ENCODE measurements at places on chromosomes 13 and 19. TPM values are rescaled to one million over a fixed set of nuclear protein-coding genes. Genes with fewer than 3 reads are reported as not detected.

GRCh38 chr13:44084146-44084545 is 204.4 kb downstream of the LACC1 start:
- no peak overlapping the region for H3K27ac ChIP-seq
- no peaks in the 10 kb centered on the region for H3K36me3 ChIP-seq
- no peak for DNase-seq
- peaks cover 4% of the 10 kb centered on the region for H3K27me3 ChIP-seq
- no peaks in the 10 kb centered on the region for H3K4me1 ChIP-seq

GRCh38 chr13:105952233-105952972 is 583.1 kb downstream of the EFNB2 start:
- no peaks in the 10 kb centered on the region for H3K36me3 ChIP-seq
- no peak overlapping the region for H3K27ac ChIP-seq
- no peak overlapping the region for H3K4me3 ChIP-seq
- H3K4me1 ChIP-seq, result no peaks in the 10 kb centered on the region
- DNase-seq, result no peak
- H3K27me3 ChIP-seq, result no peaks in the 10 kb centered on the region

GRCh38 chr13:95921485-95921884 is 131.7 kb downstream of the UGGT2 start:
- H3K4me1 ChIP-seq, result no peaks in the 10 kb centered on the region
- DNase-seq, result no peak
- H3K4me3 ChIP-seq, result no peak overlapping the region
- H3K36me3 ChIP-seq, result no peaks in the 10 kb centered on the region

- DNase-seq, result peak; percentile 86
- peaks cover 2% of the 10 kb centered on the region for H3K36me3 ChIP-seq
- H3K27ac ChIP-seq, result peak overlapping the region; percentile 94
- peaks cover 60% of the 10 kb centered on the region for H3K4me1 ChIP-seq
Measured at GRCh38 chr13:40982772-40983171, 36.3 kb downstream of the ELF1 start.

DNA sequence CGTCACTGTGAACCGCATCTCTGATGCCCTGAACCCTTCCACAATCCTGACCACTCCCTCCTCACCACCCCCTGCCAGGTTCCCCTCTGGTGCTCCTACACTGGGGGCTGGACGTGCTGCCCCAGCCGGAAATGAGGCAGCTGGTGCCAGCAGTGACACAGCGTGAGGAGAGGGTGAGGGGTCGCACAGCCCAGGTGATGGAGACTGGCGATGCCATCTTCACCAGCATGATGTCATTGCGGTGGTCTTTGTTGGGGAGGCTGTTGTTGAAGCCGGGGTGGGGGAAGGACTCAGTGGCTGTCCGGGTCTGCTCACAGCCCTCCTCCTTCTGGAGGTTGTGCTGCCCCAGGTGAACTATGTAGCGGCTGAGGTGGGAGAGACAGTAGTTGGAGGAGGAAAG is 2.5 kb downstream of the KLK11 start:
- H3K4me1 ChIP-seq, result no peaks in the 10 kb centered on the region
- no peak for DNase-seq
- H3K27ac ChIP-seq, result no peak overlapping the region
- no peak overlapping the region for H3K4me3 ChIP-seq
- no peaks in the 10 kb centered on the region for H3K27me3 ChIP-seq

DNA sequence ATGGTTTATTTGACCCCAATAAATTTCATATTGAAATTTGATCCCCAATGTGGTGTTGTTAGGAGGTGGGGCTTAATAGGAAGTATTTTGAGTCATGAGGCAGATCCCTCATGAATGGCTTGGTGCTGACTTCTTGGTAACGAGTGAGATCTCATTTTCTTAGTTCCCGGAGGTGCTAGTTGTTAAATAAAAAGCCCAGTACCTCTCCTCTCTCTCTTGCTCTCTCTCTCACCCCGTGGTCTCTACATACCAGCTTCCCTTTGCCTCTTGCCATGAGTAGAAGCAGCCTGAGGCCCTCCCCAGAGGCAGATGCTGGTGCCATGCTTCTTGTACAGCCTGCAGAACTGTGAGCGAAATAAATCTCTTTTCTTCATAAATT is 39.4 kb upstream of the KATNAL1 start:
- peak overlapping the region; percentile 66 for H3K4me3 ChIP-seq
- peaks cover 14% of the 10 kb centered on the region for H3K36me3 ChIP-seq
- H3K4me1 ChIP-seq, result peaks cover 34% of the 10 kb centered on the region

DNA sequence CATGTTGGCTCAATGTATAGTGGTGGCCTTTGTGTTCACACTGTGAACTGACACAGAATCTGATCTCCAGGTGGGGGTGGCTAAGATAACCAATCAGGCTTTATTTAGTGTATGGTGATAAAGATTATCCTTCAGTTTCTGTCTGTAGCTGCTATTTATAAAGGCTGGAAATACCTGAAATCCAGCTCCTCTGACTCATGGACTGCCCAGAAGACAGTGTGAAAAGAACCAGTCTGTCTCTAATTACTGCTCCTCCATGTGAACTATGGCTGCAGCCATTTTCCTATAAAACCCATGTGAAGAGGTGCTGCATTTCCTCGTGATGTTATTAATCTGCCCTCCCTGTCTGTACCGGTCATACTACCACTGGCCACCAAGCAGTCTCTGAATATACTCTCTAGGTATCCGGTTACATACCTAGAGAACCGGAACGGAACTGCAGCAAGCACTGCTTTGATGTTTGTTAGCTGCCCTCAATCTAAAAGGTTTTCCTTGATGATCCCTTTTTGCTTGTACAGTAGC is 238.0 kb downstream of the LHFPL6 start:
- H3K27ac ChIP-seq, result no peak overlapping the region
- peaks cover 3% of the 10 kb centered on the region for H3K27me3 ChIP-seq
- no peaks in the 10 kb centered on the region for H3K4me1 ChIP-seq
- no peak for DNase-seq
- no peak overlapping the region for H3K4me3 ChIP-seq

DNA sequence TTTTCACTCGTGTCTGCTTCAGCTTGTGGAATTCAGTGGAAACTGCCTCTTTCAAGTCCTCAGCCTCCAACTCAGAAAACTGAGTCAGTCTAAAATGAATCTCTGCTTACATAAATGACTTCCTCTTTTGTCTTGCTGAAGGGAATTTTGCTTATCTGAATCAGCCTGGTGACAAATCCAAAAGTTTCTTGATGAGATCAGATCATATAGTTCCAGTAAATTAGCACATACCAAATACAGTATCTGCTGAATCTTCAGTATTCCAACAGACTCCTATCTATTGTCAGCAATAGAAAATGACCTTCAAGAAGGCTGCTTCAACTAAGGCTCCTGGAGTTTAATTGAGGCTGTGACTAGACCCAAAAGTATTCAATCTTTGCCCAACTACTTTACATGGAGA is 290.0 kb downstream of the MZT1 start:
- no peaks in the 10 kb centered on the region for H3K4me1 ChIP-seq
- no peak for DNase-seq
- H3K27me3 ChIP-seq, result no peaks in the 10 kb centered on the region
- H3K27ac ChIP-seq, result no peak overlapping the region
- H3K36me3 ChIP-seq, result no peaks in the 10 kb centered on the region
- H3K4me3 ChIP-seq, result no peak overlapping the region

DNA sequence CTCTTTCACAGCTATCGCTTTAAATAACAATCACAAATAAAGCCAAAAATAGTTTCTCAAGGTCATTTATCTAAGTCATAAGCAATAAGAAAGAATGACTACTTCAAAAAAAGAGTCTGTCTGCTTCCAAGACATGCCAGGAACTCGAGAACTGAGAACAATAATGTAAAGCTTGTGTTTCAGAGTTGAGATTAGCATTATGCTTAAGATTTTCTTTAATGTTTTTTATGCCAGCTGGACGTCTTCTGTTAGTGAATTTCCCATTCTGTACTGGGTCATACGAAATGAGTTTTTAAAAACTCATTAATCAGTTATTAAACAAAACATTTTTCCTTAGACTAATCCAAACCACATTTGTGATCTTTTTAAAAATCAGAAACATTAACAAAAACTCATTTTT is 3.2 kb upstream of the SPRYD7 start:
- no peak overlapping the region for H3K4me3 ChIP-seq
- no peaks in the 10 kb centered on the region for H3K27me3 ChIP-seq

Gene RDH8
- not detected for polyA plus RNA-seq

Gene FXYD3
- not detected for polyA plus RNA-seq

Gene MAMSTR
- 0.17 TPM for polyA plus RNA-seq

GRCh38 chr13:47598340-47598911 is 402.6 kb downstream of the SUCLA2 start:
- DNase-seq, result no peak
- no peaks in the 10 kb centered on the region for H3K4me1 ChIP-seq
- no peak overlapping the region for H3K4me3 ChIP-seq

GRCh38 chr13:49812812-49813211 is 20.3 kb upstream of the KPNA3 start:
- H3K4me1 ChIP-seq, result no peaks in the 10 kb centered on the region
- no peak overlapping the region for H3K4me3 ChIP-seq
- H3K36me3 ChIP-seq, result no peaks in the 10 kb centered on the region
- H3K27ac ChIP-seq, result no peak overlapping the region
- peaks cover 17% of the 10 kb centered on the region for H3K27me3 ChIP-seq

GRCh38 chr13:52896827-52897659 is 48.6 kb upstream of the PCDH8 start:
- no peaks in the 10 kb centered on the region for H3K36me3 ChIP-seq
- H3K27me3 ChIP-seq, result no peaks in the 10 kb centered on the region
- no peaks in the 10 kb centered on the region for H3K4me1 ChIP-seq
- DNase-seq, result no peak
- H3K4me3 ChIP-seq, result no peak overlapping the region

Gene IFNL1
- polyA plus RNA-seq, result not detected

Gene MISP3
- 0.22 TPM for polyA plus RNA-seq

GRCh38 chr13:105918842-105919741 is 616.4 kb downstream of the EFNB2 start:
- H3K4me1 ChIP-seq, result no peaks in the 10 kb centered on the region
- no peak for DNase-seq
- H3K27ac ChIP-seq, result no peak overlapping the region
- no peaks in the 10 kb centered on the region for H3K36me3 ChIP-seq

DNA sequence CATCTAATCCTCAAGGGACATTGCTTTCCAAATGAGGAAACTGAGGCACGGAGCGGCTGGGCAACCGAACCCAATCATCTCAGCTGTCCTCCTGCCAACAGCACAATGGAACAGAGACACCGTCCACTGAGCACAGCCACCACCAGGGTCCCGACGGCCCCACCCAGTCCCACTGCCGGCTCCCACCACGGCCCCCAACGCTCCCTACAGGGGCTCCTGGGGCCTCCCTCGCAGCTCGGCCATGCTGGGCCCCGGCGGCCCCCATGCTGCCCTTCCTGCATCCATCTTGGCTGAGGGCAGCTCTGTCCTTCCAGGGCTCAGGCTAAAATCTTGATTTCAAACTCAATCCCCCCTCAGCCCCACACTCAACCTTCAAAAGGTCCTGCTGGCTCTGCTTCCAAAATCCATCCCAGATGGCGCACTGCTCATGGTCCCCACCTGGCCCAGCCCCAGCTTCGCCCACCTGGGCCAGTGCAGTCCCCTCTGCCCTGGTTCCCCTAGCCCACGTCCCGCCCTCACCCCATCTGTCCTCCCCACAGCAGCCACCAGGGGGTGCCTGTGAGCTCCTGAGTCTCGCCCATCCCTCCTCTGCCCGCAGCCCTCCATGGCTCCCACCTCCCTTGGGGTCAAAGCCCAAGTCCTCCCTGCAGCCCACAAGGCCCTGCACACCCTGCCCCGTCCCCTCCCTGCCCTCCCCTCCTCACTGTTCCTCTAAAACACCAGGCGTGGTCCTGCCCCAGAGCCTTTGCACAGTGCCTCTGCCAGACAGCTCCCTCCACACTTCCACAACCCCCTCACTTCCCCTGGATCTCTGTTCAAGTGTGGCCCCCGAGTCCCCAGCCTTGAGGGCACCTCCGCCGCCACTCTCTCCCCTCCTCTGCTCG is 7.9 kb downstream of the PIP5K1C start:
- H3K4me1 ChIP-seq, result peaks cover 13% of the 10 kb centered on the region
- no peaks in the 10 kb centered on the region for H3K27me3 ChIP-seq
- no peak overlapping the region for H3K4me3 ChIP-seq
- no peak overlapping the region for H3K27ac ChIP-seq
- H3K36me3 ChIP-seq, result no peaks in the 10 kb centered on the region

Gene AMH
- polyA plus RNA-seq, result not detected

Gene ZNF544
- polyA plus RNA-seq, result 20.8 TPM

Gene MIA
- polyA plus RNA-seq, result not detected

DNA sequence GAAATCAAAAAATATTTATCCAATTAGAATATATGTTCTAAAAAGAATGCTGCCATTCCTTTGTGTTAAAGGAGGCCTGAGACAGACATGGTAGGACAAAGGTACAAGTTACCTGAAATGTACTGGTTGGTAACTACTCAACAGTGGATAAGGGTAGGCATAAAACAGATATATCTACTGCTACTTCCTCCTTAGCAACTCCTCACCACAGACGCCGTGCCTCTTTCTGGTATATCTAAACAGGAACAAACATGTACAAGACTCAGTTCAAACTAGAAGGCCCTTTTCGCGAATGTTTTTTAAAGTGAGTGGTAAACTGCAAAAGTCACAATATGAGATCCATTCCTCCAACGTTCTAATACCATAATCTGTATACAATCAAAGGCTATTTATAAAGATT is 86.9 kb downstream of the TBC1D4 start:
- no peaks in the 10 kb centered on the region for H3K27me3 ChIP-seq
- no peak overlapping the region for H3K27ac ChIP-seq
- no peaks in the 10 kb centered on the region for H3K36me3 ChIP-seq
- no peak for DNase-seq
- no peak overlapping the region for H3K4me3 ChIP-seq
- no peaks in the 10 kb centered on the region for H3K4me1 ChIP-seq

Gene ZNF667
- polyA plus RNA-seq, result 2.5 TPM

Gene ZNF534
- not detected for polyA plus RNA-seq

Gene NDUFA7
- 130 TPM for polyA plus RNA-seq

GRCh38 chr19:46919324-46919723 is 58.5 kb downstream of the ARHGAP35 start:
- no peaks in the 10 kb centered on the region for H3K27me3 ChIP-seq
- H3K4me3 ChIP-seq, result no peak overlapping the region
- peaks cover 47% of the 10 kb centered on the region for H3K36me3 ChIP-seq
- peaks cover 14% of the 10 kb centered on the region for H3K4me1 ChIP-seq
- DNase-seq, result no peak
- H3K27ac ChIP-seq, result no peak overlapping the region

Gene TNNI3
- polyA plus RNA-seq, result not detected

Gene KIR2DL1
- not detected for polyA plus RNA-seq

DNA sequence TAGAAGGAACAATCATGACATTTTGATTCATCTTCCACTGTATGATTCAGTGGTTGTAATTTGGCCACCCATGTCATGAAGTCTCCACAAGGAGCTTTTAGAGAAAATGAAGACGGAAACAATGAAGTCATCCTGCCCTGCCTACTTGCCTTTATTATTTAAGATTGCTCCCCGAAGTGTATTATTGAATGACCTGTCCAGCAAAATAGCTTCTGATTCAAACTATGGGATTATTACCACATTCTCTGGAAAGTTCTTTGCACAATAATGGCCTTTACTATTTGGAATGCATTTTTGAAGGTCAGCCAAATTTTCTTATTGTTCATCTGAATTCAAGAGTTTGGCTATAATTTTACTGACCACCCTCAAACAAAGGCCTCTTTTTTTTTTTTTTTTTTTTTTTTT is 77.8 kb upstream of the RFC3 start:
- no peaks in the 10 kb centered on the region for H3K27me3 ChIP-seq
- H3K4me3 ChIP-seq, result no peak overlapping the region
- H3K4me1 ChIP-seq, result no peaks in the 10 kb centered on the region
- no peak overlapping the region for H3K27ac ChIP-seq

Gene GAPDHS
- not detected for polyA plus RNA-seq

- H3K27ac ChIP-seq, result no peak overlapping the region
- no peak for DNase-seq
- no peaks in the 10 kb centered on the region for H3K27me3 ChIP-seq
- no peaks in the 10 kb centered on the region for H3K36me3 ChIP-seq
- no peaks in the 10 kb centered on the region for H3K4me1 ChIP-seq
Measured at GRCh38 chr19:470701-471100, 9.9 kb upstream of the SHC2 start.

Gene PABPC3
- polyA plus RNA-seq, result 0.09 TPM

Data from CD4-positive, CD25-positive, alpha-beta regulatory T cell (primary cell).